Thoracic aorta (tissue), 2 donors: ENCODE measurements at places on chromosomes 3 and 15. TPM values are rescaled to one million over a fixed set of nuclear protein-coding genes. Genes with fewer than 3 reads are reported as not detected.

The DPPA2 gene
- not detected for total RNA-seq

The RFTN1 gene
- 108 TPM for total RNA-seq

DNA sequence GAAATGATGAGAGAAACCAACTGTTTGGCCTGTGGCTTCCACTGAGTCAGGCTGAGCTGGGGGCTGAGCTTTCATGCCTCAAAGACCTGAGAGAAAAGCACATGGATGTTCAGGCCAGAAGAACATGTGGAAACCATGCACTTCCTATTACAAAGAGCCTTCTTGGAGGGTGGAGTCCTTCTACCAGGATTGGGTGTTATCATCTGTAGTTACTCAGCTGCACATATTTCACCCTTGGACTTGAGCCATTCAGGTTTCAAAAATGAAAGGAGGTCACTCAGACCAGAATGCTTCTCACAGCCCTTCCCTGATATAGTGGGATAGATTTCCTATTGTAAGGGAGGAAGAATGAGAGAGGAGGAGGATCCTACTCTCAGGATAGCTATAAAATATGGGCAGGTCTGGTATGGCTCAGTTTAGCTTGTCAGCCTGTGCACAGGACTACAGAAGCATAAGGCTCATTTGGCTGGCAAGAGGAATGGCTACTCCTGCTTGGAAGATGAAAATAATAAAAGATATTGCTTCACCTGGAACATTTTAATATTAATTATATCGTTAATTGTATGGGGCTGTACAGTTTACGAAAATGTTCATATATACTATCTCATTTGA is 173.6 kb upstream of the TMC3 start:
- H3K27me3 ChIP-seq: no peaks in the 10 kb centered on the region
- H3K4me1 ChIP-seq: no peaks in the 10 kb centered on the region
- H3K4me3 ChIP-seq: no peak overlapping the region
- no peaks in the 10 kb centered on the region for H3K36me3 ChIP-seq
- H3K27ac ChIP-seq: no peak overlapping the region
- no peak for DNase-seq

- H3K36me3 ChIP-seq: no peaks in the 10 kb centered on the region
- H3K4me3 ChIP-seq: no peak overlapping the region
- no peak overlapping the region for H3K27ac ChIP-seq
- no peaks in the 10 kb centered on the region for H3K4me1 ChIP-seq
- H3K27me3 ChIP-seq: no peaks in the 10 kb centered on the region
These were observed 34.3 kb downstream of the CCR3 start for GRCh38 chr3:46276497-46277099.

DNA sequence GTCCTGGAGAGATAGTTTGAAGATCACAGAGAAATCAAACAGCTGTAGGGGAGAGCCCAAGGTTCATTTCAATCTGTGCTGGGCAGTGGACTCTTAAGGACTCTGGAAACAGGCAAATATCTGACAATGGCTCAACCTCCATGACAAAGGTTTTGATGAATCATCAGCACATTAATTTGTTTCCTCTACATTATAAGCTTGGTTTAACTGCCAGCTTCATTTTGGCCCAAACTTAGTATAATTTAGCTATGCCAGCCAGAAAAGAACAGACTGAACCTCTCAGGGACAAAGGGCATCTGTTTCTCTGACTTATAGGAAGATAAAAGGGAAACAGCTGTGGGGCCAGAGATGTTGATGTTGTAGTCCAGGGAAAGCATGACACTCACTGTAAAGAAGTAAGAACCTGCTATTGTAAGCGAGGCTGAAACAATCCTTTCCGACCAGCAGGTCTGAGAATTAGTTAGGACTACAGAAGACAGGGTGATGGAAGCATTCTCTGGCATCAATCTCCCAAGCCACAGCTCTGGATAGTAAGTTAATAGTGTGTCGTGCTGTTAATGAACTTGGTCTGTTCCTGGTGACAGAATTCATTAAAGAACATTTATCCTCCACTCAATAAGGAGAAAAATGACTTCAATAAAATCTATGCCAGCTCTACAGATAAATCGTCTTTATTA is 110.1 kb downstream of the KCNMB2 start:
- no peak overlapping the region for H3K27ac ChIP-seq
- H3K4me3 ChIP-seq: no peak overlapping the region
- H3K27me3 ChIP-seq: no peaks in the 10 kb centered on the region
- no peak for DNase-seq
- H3K36me3 ChIP-seq: no peaks in the 10 kb centered on the region

DNA sequence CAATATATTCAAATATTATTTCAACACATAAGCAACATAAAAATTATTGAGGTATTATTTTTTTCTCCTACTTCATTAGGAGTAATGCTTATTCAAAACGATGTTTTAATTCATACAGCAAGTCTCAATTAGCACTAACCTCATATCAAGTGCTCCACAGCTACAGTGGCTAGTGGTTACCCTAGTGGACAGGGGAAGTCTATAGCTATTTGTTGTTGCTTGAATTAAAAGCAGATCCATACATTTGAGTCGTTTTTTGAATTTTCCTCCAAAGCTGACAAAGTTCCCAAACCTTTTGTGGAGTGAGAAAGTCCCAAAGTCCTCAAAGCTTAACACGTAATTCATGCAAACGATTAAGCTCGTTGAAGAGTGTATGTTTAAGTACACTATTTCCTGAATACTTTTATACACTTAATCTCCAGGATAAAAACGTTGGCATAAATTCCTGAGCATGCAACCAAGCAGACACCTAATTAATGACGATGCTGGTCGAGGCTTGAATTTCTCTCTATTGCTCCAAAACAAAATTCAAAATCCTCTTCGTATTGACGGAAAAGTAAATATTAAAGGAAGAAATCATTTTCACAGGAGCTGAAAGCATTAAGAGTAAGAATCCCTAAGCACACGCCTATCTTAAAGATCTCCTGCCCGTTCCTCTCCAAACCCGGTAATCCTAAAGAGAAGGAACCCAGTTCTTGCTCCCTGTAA is 985 bp downstream of the VPS13C start:
- DNase-seq: no peak
- H3K27me3 ChIP-seq: no peaks in the 10 kb centered on the region
- peaks cover 8% of the 10 kb centered on the region for H3K4me1 ChIP-seq
- H3K36me3 ChIP-seq: no peaks in the 10 kb centered on the region
- peak overlapping the region; percentile 75 for H3K27ac ChIP-seq

The PROK2 gene
- total RNA-seq: not detected
